ENCODE measurements at places on chromosomes 1 and 21.

GRCh38 chr1:79113836-79114235 lies 107.3 kb upstream of the ADGRL4 start:
- no peak for DNase-seq

- no peak for DNase-seq
These were observed 250.2 kb downstream of the LTN1 start for GRCh38 chr21:28742527-28742926.

- DNase-seq = no peak
These were observed 75.5 kb downstream of the ADAMTS1 start for GRCh38 chr21:26769613-26770188.

- DNase-seq = no peak
These were observed 745 bp upstream of the ANP32E start for GRCh38 chr1:150236614-150237100.

- DNase-seq = no peak
These were observed 160.5 kb downstream of the LRRC40 start for GRCh38 chr1:70044832-70045231.

- DNase-seq = no peak
These were observed 13.6 kb upstream of the SYT14 start for GRCh38 chr1:209924390-209924789.

DNA sequence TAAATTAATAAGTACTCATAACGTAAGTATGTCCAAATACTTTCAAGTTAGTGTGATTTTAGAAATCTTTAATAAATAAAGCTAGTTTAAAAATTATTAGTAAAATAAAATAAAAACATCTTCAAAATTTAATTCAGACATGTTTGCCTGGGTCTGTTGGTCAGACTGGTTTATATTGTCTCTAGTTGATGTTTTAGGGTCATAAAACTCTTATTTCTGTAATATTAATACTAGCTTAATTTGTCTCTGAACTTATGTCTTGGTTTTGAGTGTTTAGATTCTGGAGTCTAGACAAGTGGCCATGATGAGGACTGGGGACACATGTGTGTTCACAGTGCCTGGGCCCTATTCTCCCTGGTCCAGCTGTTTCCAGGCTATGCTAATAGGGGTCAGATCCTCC lies 184.5 kb upstream of the TNR start:
- DNase-seq = no peak

DNA sequence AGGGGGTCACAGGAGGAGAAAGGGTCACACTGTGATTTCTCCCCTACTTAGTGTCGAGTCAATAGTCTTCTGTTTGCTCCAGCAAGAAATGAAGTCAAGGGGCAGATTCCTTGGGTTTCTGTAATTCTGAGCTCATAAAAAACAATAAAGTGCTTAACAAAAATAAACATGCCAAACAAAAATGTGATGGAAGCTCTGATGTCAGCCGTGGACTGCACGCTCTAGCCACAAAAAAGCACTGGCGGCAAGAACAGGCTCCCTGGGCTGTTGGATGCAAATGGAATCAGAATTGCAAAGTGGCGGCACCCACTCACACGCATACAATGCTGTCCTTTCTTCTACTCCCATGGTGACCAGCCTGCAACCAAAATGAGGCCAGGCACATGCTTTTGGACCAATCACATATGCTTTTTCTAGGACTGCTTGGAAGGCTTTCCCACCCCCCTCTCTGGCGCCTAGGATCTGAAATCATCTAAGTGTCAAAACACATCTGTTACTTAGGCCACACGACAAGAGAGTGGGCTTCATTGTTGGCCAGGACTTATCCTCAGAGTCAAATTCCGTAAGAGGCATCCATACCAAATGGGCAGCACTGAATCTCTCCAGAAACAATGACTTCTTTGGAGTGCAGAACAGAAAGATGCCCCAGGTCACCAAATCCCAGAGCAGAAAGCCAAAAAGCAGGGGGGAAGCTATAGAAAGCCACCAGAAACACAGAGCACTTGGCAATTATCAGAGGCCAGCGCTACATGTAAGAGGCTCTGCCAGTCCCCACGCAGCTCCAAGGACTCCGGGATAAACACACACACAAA lies 9.2 kb downstream of the C1orf198 start:
- DNase-seq = no peak

- no peak for DNase-seq
These were observed 10.4 kb downstream of the ADAMTSL4 start for GRCh38 chr1:150559656-150560010.

DNA sequence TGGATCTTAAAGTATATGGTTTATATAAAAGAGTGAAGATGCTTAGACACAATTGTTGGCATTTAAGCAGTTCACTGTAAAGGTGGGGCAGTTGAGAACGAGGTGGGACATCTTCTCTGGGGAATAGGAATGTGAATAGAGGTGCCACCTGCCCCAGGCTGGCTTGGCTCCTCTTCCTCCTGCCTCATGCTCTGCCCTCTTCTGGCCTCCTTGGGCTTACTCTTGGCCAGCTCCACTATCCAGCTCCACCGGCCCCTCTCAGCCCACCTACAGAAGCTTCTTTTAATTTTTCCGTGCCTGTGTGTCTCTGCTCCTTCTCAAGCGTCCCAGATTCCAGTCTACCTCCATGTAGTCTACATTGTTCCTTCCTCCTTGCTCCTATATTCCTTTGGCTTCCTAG lies 122.1 kb downstream of the NUF2 start:
- DNase-seq = no peak

DNA sequence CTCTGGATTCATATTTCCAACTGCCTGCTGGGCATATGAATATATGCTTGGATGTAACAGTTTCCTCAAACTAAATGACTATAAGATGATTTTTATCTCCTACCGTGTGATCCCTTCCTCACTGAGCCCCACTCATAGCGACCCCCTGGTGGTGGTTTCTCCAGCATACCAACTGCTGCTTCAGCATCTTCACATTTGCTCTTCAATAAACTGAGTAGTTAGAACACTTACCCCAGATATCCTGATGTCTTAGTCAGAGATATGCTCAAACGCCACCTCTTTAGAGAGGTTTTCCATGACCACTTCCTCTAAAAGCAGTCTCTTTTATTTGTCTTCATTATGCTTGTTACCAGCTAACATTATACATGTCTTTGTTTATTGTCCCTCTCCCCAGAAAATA lies 10.2 kb upstream of the HNRNPR start:
- DNase-seq = no peak

DNA sequence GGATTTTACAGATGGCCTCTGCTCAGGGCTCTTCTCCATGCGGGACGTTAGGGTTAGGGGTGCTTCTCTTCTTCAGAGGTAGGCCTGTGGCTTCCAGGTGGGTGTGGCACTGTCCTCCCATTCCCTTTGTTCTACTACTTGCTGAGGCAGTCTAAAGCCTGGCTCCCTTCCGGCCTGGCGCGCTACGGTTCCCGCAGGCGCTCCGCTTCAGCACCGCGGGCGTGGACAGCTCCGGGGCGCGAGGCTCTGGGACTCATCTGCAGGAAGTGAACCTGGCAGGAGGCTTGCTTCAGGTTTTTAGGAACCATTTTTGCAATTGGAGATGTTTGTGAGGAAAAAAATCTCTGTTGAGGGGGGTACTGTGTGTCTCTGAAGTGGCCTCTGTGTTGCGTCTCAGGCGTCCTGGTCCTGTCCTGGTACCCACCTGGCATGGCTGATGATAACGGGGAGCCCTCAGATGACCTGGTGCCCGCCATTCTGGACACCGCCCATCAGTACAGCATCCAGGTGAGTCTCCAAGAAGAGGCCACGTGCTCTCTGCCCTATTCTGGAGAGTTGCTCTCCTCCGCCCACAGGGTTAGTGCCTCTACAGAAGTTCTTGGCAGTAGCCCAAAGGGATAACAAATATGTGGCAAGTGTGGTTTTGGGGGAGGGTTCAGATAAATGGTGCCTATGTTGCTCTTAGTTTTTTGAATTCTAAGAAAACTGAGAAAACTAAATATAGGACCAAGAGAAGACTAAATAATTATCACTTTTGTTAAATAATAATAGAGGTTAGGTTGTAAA lies 1.9 kb downstream of the MANEAL start:
- no peak for DNase-seq

DNA sequence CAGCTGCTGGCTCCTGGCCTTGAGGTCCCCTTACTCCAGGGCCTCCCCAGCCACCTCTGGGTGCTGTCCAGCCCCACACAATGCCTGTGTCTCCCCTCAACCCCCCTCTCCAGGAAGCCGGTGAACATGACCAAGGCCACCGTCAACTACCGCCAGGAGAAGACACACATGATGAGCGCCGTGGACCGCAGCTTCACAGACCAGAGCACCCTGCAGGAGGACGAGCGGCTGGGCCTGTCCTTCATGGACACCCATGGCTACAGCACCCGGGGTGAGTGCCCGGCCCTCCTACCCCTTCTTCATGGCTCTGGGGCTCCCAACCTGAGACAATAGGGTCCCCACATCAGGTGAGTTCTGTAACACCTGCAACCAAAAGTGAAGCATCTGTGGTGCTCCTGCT lies 55.4 kb downstream of the PTPRU start:
- DNase-seq = no peak

GRCh38 chr1:25914074-25914995 lies 8.1 kb upstream of the STMN1 start:
- DNase-seq = no peak

DNA sequence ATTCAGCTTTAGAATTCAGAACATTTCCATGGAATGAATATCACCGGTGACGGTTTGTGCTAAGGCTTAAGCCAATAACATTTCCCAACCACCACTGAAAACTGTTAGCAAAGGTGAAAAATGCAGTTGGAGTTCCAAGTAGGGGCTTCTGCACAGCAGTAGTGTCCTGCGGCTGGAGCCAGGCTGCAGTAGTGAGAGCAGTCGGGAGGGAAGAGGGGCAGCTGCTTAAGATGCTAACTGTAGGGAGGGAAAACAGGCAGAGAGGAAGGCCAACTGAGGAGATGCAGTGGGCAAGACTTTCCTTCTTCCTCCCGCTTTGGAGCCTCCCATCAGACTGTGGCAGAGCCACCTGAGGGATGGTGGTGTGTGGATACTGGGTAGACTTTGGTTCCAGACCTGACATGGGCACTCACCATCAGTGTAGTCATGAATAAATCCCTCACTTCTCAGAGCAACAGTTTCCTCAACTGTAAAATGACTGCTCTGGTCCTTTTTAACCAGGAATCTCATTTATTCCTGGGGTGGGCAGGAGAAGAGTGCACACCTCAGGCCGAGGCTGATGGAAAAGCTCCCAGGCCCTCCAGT lies 3.2 kb downstream of the F3 start:
- DNase-seq = no peak

DNA sequence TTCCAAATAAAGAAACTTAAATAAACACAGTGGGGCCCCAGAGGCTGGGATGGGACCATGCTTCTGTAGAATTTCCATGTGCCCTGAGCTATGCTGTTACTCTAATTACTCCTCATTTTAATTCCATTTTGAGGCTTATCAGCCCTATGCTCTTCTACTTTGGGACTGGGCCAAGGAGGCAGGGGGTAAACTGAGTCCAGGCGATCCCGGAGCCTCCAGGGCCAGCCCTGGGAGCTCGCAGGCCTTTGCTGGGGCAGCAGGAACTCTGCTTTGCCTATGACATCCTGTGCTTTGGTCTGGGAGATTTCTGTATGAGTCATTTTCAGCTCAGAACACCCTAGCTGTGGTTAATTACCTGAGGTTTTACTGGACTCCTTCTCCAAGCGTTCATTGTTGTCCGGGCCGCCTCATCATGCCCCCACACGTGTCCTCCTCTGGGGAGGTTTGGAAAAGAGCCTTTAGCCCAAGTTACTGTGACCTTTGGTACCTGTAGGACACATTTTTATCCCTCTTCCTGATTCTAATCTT lies 95.7 kb downstream of the RHOU start:
- DNase-seq = no peak

DNA sequence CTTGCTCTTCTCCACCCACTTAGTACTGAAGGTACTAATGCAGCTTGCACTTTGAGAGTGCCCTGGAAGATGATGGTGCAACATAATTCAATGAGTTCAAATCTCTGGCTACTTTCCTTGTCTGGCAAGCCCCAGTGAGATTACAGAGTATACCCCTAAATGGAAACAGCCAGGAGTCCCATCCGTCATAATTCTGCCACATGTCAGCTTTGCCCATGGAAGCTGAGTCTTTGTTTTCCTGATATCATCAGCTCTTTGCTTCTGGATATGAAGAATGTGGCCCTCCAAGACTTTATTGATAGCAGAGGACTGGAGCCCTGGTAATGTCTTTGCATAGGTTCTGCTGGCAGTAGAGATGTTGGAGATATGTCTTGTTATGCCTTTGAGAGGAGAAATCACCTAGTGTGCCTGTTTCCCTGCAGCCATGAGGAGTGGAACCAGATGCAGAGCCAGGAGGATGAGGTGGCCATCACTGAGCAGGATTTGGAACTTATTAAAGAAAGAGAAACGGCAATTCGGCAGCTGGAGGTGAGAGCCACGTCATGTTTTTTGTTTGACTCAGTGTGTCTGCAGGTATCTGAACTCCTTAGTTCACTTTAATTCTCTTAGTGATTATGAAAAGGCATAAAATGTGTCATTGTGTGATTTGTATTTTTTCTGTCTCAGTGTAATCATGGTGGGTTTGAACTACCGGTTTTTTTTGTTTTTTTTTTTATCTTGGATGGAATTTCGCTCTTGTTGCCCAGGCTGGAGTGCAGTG lies 18.7 kb upstream of the PPP1R8 start:
- DNase-seq = no peak

- no peak for DNase-seq
These were observed 92.5 kb upstream of the ADGRL2 start for GRCh38 chr1:81708250-81708649.

GRCh38 chr1:10383630-10384029 lies 15.2 kb upstream of the PGD start:
- DNase-seq = no peak

DNA sequence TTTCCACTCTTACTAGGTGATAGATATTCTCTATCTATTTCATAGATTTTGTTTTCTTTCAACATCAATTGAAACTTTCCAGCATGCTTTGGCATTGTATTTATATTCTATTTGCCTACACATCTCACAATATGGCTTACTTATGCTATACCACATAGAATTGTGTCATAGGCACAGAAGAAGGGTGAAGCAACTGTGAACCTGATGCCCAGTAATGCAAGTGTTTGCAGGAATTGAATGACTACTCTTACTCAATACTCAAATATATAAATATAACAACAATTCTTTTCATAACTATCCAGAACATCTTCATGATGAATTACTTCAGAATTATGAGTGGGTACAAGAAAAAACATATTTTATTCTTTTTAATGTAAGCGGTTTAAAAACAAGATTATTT lies 165.9 kb downstream of the PTBP2 start:
- DNase-seq = no peak

- DNase-seq = no peak
These were observed 65.4 kb downstream of the UBIAD1 start for GRCh38 chr1:11338284-11338924.

DNA sequence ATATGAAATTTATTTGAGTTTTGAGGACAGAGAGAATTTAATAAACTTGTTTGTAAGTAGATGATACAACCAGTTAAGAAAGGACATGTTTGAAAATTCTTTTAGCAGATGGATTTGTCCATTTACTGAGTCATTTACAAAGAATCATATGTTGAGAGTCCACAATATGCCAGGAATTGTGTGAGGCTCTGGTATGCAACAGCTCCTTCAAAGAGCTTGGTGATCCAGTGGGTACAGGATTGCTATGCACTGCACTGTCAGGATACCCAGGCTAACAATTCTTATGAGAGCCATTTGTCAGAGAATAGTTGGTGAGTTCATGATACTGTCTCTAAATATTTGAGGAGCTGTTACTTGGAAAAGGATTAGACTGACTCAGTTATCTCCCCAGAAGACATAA lies 11.0 kb downstream of the DNM3 start:
- DNase-seq = no peak

GRCh38 chr1:68904477-68904876 lies 407.6 kb upstream of the DEPDC1 start:
- DNase-seq = peak; percentile 50

Measured in iPS DF 19.7 (cell line).